AML-193 (cell line): ENCODE measurements at places on chromosomes 1 and 21.

GRCh38 chr21:15250384-15250783 lies 185.6 kb upstream of the NRIP1 start:
- DNase-seq = no peak

- no peak for DNase-seq
Measured at GRCh38 chr1:53141487-53142055, 867 bp downstream of the SLC1A7 start.

DNA sequence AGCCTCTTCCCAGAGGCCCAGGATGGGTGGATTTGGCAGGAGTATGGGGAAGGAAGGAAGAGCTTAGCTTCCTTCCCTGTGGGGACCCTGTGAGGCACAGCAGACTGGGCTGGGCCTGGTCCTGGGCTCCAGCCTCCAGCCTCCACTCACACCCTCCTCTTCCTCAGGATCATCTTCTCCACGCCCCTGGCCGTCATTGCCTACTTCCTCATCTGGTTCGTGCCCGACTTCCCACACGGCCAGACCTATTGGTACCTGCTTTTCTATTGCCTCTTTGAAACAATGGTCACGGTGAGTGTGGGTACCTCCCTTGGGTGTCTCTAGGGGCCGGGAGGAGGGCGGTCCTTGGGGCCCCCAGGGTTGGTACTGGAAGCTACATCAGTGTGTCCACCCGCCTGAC lies 10.1 kb downstream of the MFSD2A start:
- no peak for DNase-seq

DNA sequence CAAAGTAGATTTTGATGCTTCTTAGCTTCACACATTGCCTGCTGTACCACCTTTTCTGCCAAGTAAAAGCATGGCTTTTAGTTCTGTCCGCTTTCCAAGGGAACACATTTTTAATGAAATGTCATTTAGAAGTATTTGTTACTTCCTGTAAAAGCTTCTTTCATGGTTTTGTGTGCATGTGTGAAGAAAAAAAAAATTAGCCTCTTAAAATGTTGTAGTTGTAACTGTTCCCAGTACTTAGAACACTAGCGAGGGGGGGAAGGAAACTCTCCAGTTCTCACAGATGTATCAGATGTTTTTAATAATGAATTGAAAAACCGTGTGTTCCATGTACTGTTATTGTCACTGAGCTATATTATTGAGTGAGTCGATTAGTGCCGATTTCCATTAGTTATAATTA lies 568.3 kb upstream of the ADGRL2 start:
- DNase-seq = no peak

DNA sequence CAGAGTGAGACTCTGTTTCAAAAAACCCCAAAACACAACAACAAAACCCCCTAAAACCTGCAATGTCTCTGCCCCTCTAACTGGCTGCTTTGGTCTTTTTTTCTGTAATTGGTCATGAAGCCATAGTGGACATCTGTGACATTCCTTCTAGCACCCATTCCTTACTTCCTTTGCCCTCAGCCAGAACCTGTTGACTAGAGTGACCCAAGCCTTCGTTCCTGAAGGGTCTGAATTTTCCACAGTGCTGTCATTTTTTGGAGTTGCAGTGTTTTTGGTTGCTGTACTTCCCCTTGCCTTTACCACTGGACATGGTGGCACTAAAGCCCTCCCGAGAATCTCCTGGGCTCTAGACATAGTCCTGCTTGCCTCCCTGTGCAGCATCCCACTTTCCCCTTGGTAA lies 48.5 kb upstream of the LIN9 start:
- no peak for DNase-seq

GRCh38 chr1:114660238-114660637 lies 9.6 kb downstream of the DENND2C start:
- DNase-seq = no peak

DNA sequence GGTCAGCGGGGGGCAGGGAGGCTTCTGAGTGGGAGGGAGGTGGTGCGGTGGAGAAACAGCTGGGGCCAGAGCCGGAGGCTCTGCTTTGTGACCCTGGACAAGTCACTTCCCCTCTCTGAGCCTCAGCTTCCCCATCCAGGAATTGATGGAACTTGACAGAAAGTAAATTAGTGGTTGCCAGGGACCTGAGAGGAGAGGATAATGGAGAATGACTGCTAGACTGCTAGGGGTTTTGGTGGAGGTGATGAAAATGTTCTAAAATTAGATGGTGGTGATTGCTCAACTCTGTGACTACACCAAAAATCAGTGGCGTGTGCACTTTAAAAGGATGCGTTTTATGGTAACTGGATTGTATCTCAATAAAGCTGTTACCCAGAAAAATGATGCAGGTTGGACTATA lies 100.9 kb downstream of the ARHGEF10L start:
- DNase-seq = no peak

DNA sequence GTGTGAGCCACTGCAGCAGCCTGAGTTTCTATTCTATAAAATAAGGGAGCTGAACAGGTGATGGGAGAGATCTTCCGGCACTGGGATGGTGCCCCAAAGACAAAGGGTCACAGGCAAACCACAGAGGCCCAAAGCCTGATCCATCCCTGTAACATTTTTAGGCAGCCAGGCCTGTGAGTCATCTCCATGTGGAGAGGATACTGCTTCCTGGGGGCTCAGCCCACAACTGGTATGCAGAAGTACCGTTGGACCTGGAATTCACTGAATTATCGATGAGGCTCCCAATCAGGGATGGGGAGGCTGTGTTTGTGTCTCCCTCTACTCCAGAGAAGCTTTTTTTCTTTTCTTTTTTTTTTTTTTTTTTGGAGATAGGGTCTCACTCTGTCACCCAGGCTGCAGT lies 48.8 kb upstream of the WASF2 start:
- DNase-seq = no peak

- no peak for DNase-seq
Measured at GRCh38 chr1:170377440-170377839, 154.5 kb upstream of the GORAB start.

DNA sequence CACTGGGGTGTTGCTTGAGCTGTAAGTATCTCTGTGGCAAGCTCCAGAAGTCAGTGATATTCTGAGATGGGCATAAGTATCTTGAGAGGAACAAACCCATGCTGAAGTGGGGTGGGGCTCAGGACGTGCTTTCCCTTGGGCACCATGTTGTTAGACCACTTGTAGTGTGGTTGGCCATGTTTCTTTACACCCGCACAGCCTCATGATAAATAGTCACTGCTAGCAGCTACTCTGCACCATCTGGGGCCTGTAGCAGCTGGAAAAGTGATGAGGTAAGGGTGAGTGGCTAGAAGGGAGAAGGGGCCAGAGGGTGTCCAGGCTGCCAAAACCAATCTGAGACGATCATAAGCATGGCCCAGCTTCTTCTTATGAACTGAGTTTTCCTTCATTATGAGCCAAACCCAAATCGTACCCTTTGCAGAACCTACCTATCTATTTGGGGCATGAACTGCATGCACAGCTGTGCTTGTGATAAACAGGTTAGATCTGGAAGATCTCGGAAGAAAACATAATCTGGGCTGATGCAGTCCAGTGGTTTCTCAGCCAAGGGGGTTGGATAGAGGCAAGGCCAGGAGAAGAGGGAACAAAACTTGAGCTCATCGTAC lies 91.9 kb upstream of the IRF2BP2 start:
- no peak for DNase-seq

- DNase-seq = no peak
Measured at GRCh38 chr1:30465096-30465495, 258.3 kb downstream of the MATN1 start.

DNA sequence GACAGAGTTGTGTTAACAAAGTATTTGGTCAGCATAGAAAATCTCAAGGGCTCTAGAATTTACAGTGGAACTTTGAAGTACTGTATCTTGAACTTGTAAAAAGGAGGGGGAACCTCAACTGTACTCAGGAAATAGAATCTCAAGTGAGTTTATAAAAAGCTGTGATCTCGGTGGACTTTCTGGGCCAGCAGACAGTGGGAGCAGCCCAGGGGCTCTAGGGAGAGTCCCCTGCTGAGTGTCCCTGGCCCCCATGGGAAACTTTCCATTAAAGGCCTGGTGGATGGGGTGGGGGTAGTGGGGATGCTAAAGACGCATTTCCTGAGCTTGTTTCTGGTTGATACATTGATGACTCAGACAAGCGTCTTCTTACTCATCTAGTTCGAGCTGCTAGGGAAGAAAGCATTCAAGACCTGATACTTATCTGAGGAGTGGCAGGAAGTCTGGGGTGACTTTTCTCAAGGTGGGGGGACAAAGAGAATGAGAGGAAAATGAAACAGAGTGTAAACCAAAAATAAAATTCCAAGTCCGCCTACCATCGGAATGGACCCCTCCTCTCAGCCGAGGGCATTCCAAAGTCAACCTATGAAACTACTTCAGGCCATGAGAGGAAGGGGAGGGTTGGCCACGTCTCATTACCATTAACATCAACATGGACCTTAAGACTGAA lies 65.5 kb downstream of the NID1 start:
- DNase-seq = no peak

GRCh38 chr1:209547626-209548025 lies 35.9 kb upstream of the CAMK1G start:
- DNase-seq = no peak
